ENCODE measurements at places on chromosomes 5 and 9.

DNA sequence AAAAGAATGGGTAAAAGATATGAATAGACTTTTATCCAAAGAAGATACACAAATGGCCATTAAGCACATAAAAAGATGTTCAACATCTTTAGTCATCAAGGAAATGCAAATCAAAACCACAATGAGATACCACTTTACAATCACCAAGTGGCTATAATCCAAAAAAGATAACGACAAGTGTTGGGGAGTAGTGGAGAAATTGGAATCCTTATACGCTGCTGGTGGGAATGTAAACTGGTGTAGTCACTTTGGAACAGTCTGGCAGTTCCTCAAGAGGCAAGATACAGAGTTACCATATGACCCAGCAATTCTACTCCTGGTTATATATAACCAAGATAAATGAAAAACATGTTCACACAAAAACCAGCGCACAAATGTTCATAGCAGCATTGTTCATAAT lies 234.9 kb downstream of the SPATA31D1 start:
- no peak for DNase-seq

- DNase-seq, result no peak
Observed at GRCh38 chr5:96880444-96881164, 4.3 kb downstream of the ERAP2 start.

- peak; percentile 57 for DNase-seq
Observed at GRCh38 chr5:145500710-145501109, 334.4 kb downstream of the PRELID2 start.

- no peak for DNase-seq
Observed at GRCh38 chr9:93517331-93517730, 59.1 kb upstream of the PHF2 start.

DNA sequence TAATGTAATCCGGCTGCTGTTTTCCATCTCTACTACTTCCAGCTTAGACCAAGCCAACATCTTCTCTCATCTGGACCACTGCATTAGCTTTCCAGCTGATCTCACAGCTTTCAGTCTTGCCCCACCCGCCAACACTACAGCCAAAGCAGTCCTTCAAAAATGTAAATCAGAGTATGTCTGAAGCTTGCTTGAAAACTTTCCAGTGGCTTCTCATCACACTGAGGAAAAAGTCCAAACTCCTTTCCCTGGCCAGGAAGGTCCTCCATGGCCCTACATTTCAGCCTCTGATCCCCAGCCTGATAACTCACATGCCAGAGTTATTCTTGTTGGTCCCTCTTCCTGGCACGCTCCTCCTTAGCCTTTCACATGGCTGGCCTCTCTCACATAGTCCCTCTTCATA lies 38.5 kb downstream of the TTC1 start:
- no peak for DNase-seq

DNA sequence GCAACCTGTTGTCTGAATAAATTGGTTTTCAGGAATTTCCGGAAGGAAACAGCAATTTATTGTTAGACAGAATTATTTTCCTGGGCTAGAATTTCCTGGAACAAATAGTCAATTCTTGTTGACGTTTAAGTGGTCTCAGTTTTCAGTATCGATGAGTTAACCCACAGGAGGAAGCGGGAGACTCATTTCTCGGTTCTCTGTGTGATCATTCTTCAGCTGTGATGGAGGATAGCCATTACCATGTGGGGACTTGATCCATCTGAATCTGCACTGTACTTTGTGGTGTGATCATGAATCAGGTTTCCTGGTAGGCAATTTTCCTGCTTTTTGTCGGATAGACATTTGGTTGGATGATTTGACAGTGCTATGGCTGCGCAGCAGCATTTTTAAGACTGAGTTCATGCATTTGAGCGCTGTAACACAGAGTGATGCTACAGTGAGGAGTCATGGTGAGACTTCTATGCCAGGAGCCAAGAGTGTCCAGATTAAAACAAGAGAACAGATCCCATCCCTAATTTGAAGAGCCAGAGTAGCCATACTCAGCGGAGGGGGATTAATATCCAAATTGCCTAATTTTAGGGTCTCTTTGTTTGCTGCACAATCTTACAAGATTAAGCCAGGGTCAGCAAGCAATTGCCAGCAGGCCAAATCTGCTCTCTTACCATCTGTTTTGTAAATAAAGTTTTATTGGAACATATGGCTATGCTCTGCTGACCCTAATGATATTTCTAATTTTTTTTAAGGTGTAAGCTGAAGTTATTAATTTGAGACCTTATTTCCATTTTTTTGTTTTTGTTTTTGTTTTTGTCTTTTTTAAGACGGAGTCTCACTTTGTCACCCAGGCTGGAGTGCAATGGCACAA lies 355.9 kb downstream of the RAB3C start:
- no peak for DNase-seq
